ENCODE measurements at places on chromosomes 7 and 10. TPM values are rescaled to one million over a fixed set of nuclear protein-coding genes. Genes with fewer than 3 reads are reported as not detected.

The HOXA1 gene
- polyA plus RNA-seq, result 0.81 TPM

DNA sequence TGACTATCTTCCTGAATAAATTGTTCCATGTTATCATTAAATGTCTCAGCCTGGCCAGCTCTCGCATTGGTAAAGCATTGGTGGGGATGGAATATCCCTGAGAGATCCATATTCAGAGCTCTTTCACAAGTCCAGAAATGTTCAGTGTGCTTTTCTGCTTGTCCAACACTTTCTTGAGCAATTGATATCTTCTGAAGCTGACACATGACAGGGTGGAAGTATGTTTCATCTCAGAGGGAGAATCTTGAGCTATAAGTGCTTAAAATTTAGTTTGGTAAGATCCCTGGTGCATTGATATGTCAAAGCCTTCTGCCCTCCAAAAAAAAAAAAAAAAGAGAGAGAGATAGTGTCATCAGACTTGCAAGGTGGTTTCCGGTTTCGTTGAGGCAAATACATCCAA is 7.4 kb downstream of the IFIT3 start:
- DNase-seq, result no peak

- DNase-seq, result no peak
These were observed 6.8 kb upstream of the TAS2R60 start for GRCh38 chr7:143436325-143436946.

The DNTT gene
- not detected for polyA plus RNA-seq
